ENCODE measurements at places on chromosomes 5 and 9. TPM values are rescaled to one million over a fixed set of nuclear protein-coding genes. Genes with fewer than 3 reads are reported as not detected.

The CARTPT gene
- total RNA-seq, result not detected

The IQGAP2 gene
- 111 TPM for total RNA-seq

The SOHLH1 gene
- total RNA-seq, result not detected

DNA sequence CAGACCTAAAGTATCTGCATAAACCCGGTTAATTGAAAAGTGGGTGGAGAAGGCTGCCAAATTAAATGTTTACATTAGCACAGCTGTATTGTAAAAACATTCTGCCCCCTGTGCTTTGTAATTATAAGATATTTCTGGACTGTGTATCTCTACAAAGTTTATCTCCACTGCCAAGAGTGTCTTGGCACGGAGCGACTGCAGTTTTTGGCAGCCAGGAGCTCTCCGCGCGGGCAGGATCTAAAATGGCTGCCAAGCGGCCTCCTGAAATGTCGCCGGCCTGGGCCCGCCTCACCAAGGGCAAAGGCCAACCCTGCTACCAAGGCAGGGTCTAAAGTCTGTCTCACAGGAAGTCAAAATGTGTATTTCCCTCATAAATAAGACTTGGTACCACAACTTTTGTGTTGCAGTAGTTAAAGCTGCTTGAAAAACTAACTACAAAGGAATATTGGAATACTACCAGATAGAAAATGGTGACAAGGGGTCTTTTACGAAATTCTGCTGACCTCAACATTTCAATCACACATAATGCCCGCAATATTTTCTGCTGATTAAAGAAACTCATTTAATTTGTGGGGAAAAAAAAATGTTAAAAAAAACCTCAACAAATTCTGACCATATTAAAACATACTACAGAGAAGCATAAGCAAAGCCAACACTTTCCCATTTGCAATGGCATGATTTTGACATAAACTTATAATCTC, 110.4 kb downstream of the NFIB start:
- no peaks in the 10 kb centered on the region for H3K27me3 ChIP-seq
- H3K36me3 ChIP-seq, result no peaks in the 10 kb centered on the region
- no peak overlapping the region for H3K27ac ChIP-seq
- no peak overlapping the region for H3K4me3 ChIP-seq

DNA sequence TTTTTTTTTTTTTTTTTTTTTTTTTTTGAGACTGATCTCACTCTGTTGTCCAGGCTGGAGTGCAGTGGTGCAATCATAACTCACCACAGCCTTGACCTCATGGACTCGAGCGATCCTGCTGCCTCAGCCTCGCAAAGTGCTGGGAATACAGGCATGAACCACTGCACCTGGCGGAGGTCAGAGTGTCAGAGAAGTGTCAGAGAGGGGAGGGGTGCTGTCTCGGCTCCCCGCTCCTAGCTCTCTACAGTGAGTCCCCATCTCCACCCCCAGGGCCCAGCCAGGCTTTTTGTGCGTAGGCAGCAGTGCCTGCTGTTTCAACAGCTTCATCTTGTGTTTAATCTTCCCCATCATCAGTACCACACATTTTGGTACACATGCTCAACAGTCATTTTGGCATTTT, 38.3 kb downstream of the SAR1B start:
- no peak overlapping the region for H3K27ac ChIP-seq
- no peaks in the 10 kb centered on the region for H3K36me3 ChIP-seq
- H3K4me3 ChIP-seq, result no peak overlapping the region
- H3K27me3 ChIP-seq, result peaks cover 2% of the 10 kb centered on the region
- no peak for DNase-seq
- H3K4me1 ChIP-seq, result peaks cover 5% of the 10 kb centered on the region

GRCh38 chr5:149011728-149012127, 51.1 kb downstream of the SH3TC2 start:
- DNase-seq, result no peak
- H3K4me3 ChIP-seq, result no peak overlapping the region
- peaks cover 2% of the 10 kb centered on the region for H3K27me3 ChIP-seq
- H3K27ac ChIP-seq, result no peak overlapping the region

DNA sequence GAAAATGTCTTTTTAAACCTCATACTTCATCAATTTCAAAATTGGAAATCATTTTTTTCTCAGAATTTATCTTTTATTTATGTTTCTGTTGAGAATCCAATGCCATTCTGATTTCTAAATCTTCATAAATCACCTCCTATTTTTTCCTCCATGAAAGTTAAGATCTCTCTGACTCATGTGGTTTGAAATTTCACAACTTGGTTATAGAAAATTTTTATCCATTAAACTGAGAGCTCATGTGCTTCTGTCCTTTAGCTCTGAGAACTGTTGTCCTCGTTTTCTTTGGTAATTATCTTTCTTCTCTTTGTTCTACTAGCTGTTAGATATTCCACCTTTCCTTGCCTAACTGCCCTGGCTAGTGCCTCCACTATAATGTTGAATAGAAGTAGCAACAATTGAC, 1.5 kb upstream of the RNF180 start:
- no peak overlapping the region for H3K4me3 ChIP-seq
- H3K36me3 ChIP-seq, result peaks cover 10% of the 10 kb centered on the region
- no peak for DNase-seq
- no peak overlapping the region for H3K27ac ChIP-seq
- peaks cover 17% of the 10 kb centered on the region for H3K27me3 ChIP-seq

The SLC28A3 gene
- total RNA-seq, result 0.07 TPM

DNA sequence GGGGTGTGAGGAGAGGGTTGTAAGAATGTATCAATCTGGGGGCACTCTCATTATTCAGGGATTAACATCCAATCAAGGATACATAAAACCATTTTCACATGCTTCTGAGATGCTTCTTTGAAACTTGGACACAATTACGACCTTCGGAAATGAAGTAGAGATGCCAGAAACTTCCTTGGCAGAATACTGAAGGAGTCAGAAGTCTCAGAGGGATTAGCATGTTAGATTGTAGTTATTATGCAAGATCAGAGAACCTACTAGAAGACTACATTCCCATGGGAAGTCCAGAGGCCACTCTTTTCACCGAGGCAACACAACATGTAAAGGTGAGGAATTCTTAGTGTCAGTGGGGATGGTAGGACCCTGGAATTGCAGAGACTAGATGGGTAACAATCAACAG, 5.1 kb upstream of the SLC22A4 start:
- peaks cover 4% of the 10 kb centered on the region for H3K4me1 ChIP-seq
- DNase-seq, result no peak
- H3K27ac ChIP-seq, result no peak overlapping the region
- peaks cover 7% of the 10 kb centered on the region for H3K27me3 ChIP-seq
- H3K4me3 ChIP-seq, result no peak overlapping the region
- no peaks in the 10 kb centered on the region for H3K36me3 ChIP-seq

- no peak overlapping the region for H3K4me3 ChIP-seq
- no peaks in the 10 kb centered on the region for H3K4me1 ChIP-seq
- no peaks in the 10 kb centered on the region for H3K27me3 ChIP-seq
- H3K36me3 ChIP-seq, result peaks cover 11% of the 10 kb centered on the region
- no peak for DNase-seq
These were observed 177.9 kb downstream of the XRCC4 start for GRCh38 chr5:83255268-83255667.
